Suppressor macrophage (primary cell): ENCODE measurements at places on chromosomes 1 and 21.

- DNase-seq, result no peak
Observed at GRCh38 chr1:34833711-34834110, 25.8 kb downstream of the SMIM12 start.

GRCh38 chr1:237851210-237851845, 39.4 kb downstream of the ZP4 start:
- DNase-seq, result peak; percentile 86

- DNase-seq, result peak; percentile 62
Observed at GRCh38 chr1:59926381-59927123, at the start of gene CYP2J2. Gene CYP2J2, minus strand, starts transcription at chr1:59926773. Its CDS starts 27 bp downstream, at chr1:59926746.

- no peak for DNase-seq
Observed at GRCh38 chr1:227707846-227708245, 27.3 kb downstream of the JMJD4 start.

GRCh38 chr1:200931776-200932175, 37.1 kb downstream of the INAVA start:
- DNase-seq, result no peak
